ENCODE measurements at places on chromosomes 2 and 18. TPM values are rescaled to one million over a fixed set of nuclear protein-coding genes. Genes with fewer than 3 reads are reported as not detected.

- no peak for DNase-seq
These were observed 1.4 kb downstream of the RFX8 start for GRCh38 chr2:101473591-101473910.

Gene CRYGC
- total RNA-seq = not detected

- no peak for DNase-seq
These were observed 322.5 kb downstream of the LPIN1 start for GRCh38 chr2:12068796-12069538.

GRCh38 chr2:43217228-43218154 lies 8.9 kb downstream of the ZFP36L2 start:
- peak; percentile 49 for DNase-seq

Gene REV1
- total RNA-seq = 33.2 TPM

Gene CAPN10
- total RNA-seq = 20.4 TPM

GRCh38 chr2:78910376-78910775 lies 115.1 kb upstream of the REG3G start:
- no peak for DNase-seq

- DNase-seq = no peak
These were observed 17.1 kb upstream of the CACNB4 start for GRCh38 chr2:152115952-152116351.

GRCh38 chr2:112154246-112155117 lies 16.3 kb downstream of the FBLN7 start:
- DNase-seq = no peak

GRCh38 chr2:210616074-210616473 lies 59.7 kb downstream of the CPS1 start:
- DNase-seq = no peak

Gene NEU2
- not detected for total RNA-seq

GRCh38 chr2:35548171-35548570 lies 807.4 kb upstream of the CRIM1 start:
- DNase-seq = no peak

- DNase-seq = no peak
These were observed 291.6 kb downstream of the CMPK2 start for GRCh38 chr2:6574121-6574520.

GRCh38 chr2:239341146-239341732 lies 59.6 kb downstream of the HDAC4 start:
- DNase-seq = no peak

Gene KCNJ13
- total RNA-seq = not detected

DNA sequence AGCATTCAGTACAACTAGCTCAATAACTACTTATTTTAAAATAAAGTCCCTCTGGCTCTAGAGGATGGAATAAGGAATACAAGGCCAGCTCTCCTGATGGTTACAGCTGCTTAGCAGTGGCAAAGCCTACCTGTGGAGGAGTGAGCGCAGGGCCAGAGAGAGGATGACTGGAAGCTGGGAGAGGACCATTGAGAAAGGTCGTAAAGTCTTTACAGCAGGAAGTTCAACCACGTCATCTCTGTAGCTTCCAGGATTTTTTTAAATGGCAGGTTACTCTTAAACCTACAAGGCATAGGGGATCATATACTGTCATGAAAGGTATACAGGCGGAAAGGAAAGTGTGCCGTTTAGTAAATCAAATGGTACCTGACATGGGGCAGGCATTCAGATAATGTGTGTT lies 26.3 kb downstream of the ANXA4 start:
- no peak for DNase-seq

GRCh38 chr2:125667630-125668029 lies 988.3 kb upstream of the GYPC start:
- no peak for DNase-seq

GRCh38 chr2:138703242-138703641 lies 76.9 kb downstream of the NXPH2 start:
- DNase-seq = no peak

GRCh38 chr2:37324536-37324785 lies 172 bp downstream of the PRKD3 start:
- peak; percentile 86 for DNase-seq

DNA sequence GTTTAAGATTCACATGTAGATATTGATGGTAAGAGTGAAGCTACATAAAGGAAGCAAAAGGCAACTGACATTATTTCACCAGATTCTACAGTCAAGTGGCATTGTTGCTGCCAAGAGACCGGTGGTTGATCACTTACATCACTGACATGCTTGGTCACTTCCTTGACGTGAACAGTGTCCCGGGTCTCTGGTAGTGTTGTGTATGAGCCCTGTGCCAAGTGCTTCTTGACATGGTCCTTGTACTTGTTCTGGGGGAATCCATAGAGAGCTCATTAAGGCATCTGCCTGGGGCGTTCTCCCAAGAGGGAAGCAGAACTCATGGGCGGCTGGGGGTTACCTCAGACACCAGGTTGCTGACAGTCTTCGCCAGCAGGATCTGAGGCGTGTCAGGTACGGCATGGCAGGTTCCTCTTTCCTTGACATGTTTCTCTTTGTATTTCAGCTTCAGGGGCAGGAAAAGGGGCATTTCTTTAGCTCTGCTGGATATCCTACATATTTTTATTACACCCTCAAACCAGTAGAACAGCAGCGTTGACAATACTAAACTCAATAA lies 116.2 kb downstream of the RIF1 start:
- DNase-seq = no peak

Gene RTP5
- not detected for total RNA-seq

GRCh38 chr2:9137379-9138150 lies 69.0 kb upstream of the ASAP2 start:
- DNase-seq = no peak

Gene ALKAL2
- total RNA-seq = 0.83 TPM

GRCh38 chr18:33673689-33674088 lies 95.7 kb downstream of the ASXL3 start:
- DNase-seq = no peak

Gene MDH1B
- 1.00 TPM for total RNA-seq

- DNase-seq = peak; percentile 60
These were observed 9.0 kb upstream of the DSEL start for GRCh38 chr18:67525328-67526099.

Gene IL1R1
- total RNA-seq = 17.3 TPM

Gene APOB
- total RNA-seq = 11.9 TPM

GRCh38 chr2:233075141-233075965 lies 15.2 kb downstream of the INPP5D start:
- DNase-seq = no peak

- DNase-seq = no peak
These were observed 230.4 kb downstream of the MEIS1 start for GRCh38 chr2:66665124-66665984.

GRCh38 chr2:52117299-52117698 lies 1085.4 kb upstream of the NRXN1 start:
- no peak for DNase-seq

GRCh38 chr18:79496978-79497637 lies 101.4 kb downstream of the NFATC1 start:
- DNase-seq = peak; percentile 57

- DNase-seq = no peak
These were observed 313.4 kb upstream of the CCDC68 start for GRCh38 chr18:55272510-55273243.

GRCh38 chr2:160209516-160209856 lies 9.4 kb upstream of the ITGB6 start:
- no peak for DNase-seq

Gene NLRC4
- total RNA-seq = 0.67 TPM

Measured in heart left ventricle (tissue), 16 donors.